Amniotic epithelial cell (primary cell): ENCODE measurements at places on chromosomes 2 and 18.
A peak's percentile ranks its signal among the peaks of the same experiment; 100 is the strongest.

DNA sequence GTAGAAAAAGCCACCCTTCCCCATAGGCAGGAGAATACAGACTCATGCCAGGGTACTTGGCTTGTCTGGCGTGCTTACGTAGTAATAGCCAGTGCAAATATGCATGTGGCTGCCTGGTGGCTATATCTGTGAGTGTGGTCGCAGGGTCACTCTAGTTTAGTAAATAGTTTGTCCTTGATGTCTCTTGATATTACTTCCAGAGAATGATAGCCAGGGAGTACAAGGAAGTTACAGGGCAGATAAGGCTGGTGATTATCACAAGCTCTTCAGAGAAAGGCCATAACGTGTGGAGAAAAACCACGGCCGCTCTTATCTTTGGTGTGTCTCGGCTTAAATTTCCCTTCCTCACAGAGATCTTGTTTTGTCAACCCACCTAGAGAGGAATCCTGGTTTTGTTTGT is 54.3 kb upstream of the SLC39A10 start:
- DNase-seq: no peak

- DNase-seq: peak; percentile 53
Measured at GRCh38 chr2:1546023-1546591, 132.8 kb downstream of the TPO start.

DNA sequence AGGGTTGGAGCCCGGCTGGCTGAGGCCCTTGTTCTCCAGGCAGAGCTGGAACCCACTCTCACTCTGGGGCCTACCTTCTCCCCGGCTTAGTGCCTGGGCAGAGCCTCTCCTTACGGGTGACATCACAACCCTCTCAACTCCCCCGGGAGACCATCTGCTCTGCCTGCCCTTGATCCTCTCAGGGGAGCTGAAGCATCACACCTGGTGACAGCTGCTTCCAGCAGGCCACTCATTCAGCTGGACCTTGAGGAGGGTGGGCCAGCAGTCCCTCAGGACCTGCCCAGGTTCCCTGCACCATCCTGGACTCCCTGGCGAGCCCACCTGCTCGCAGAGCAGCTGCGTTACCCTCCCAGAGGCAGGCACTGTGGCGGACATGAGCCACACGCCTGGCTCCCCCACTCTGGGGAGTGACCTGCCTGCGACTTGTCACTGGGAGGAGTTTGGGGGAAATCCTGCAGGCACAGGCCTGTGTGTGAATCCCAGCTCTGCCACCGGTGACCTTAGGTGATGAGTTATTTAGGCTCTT is 13.1 kb downstream of the HS6ST1 start:
- DNase-seq: peak; percentile 52

- DNase-seq: no peak
Measured at GRCh38 chr2:181483211-181483610, 26.0 kb downstream of the ITGA4 start.

- no peak for DNase-seq
Measured at GRCh38 chr2:223221139-223221835, 169.3 kb downstream of the KCNE4 start.

- DNase-seq: no peak
Measured at GRCh38 chr18:21393986-21394385, 152.0 kb downstream of the GREB1L start.

DNA sequence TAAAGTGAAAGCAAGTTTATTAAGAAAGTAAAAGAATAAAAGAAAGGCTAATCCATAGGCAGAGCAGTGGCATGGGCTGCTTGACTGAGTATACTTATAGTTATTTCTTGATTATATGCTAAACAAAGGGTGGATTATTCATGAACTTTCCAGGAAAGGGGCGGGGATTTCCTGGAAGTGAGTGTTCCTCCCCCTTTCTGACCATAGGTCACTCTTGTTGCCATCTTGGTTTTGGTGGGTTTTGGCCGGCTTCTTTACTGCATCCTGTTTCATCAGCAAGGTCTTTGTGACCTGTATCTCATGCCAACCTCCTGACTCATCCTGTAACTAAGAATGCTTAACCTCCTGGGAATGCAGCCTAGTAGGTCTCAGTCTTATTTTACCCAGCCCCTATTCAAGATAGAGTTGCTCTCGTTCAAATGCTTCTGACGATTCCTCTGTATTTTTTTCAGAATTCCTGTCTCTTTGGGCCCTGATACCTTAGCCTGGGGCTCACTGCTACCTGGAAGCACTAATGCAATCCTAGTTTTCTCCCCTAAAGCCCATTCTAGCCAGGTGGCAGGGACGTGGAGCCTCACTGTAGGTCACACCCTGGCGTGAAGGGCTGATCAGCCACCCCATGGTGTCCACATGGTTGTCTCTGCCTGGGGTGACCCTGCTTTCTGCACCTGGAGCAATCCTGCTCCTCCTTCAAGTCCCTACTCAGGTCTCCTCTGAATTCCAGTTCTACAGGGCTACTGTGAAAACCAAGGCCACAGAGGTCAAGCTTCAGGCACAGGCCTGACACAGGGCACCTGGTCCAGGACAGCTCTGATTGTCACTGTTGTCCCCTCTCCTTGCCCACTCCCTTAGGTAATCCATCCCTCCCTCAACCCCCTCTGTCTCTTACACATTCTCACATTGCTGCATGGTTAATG is 6.0 kb upstream of the SLC35F6 start:
- peak; percentile 98 for DNase-seq

- no peak for DNase-seq
Measured at GRCh38 chr2:215758691-215759090, 254.7 kb downstream of the MREG start.

- DNase-seq: no peak
Measured at GRCh38 chr18:53757328-53757727, 467.1 kb downstream of the MBD2 start.

- DNase-seq: no peak
Measured at GRCh38 chr2:36706021-36706876, 9.7 kb downstream of the VIT start.

DNA sequence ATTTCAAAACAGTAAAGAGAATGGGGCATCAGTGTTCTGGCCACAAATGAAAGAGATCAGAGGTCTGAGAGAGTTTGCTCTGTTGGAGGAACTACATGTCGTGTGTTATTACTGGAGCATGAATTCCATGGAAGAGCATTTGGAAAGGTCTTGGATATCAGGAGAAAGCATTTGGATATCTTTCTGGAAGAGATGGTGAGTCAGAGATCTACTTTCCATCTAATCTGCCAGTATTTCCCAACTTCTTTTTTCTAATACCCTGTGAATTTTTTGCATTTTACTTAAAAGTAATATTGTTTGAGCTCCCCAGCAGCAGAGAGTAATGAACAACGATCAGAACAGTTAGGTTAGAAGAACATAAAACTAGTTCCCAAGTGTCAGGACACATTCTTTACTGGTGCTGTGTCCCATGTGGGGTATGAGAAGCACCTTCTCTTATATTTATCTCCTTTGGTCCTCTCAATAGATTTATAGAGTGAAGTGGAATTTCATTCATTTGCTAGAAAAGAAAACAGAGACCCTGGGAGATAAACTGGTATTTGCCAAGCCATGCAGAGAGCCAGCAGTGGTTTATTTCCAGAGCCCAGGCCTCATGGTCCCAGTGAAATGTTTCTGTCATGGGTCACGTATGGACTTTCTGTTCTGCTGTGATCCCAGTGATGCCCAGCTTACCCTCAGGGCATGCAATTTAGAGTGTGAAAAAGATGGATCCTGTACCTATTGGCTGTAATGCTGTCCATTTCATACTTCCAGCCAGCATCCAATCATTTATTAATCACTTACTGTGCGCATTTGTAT is 130.8 kb upstream of the NT5C1B start:
- peak; percentile 73 for DNase-seq

DNA sequence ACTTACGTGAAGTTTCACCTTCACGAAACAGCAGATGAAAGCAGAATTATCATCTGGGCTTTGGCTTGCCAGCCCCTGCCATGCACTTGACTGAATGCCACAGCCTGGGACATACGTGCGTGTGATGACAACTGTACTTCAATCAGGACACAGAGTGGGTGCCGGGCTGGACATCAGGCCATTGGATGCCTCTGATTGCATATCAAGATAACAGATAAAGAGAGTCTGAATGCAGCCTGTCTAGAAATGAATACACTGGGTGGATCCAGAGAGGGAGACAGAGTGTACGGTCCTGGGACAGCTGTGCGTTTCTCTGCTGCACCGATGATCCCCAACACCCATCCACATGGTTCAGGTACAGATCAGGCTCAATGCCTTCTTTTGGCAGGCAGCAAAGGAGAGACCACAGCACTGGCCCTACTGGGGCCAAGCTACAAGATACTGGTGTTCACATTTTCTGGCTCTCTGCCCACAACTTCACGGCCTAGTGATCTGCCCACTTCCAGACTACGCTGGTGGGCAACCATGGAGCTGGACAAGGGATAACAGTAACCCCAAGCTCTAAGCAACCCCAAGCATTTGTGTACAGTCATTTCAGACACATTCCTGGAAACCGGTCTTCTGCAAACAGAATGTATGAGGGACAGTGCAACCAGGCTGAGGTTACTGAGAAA is 35.6 kb downstream of the FBLN7 start:
- no peak for DNase-seq

DNA sequence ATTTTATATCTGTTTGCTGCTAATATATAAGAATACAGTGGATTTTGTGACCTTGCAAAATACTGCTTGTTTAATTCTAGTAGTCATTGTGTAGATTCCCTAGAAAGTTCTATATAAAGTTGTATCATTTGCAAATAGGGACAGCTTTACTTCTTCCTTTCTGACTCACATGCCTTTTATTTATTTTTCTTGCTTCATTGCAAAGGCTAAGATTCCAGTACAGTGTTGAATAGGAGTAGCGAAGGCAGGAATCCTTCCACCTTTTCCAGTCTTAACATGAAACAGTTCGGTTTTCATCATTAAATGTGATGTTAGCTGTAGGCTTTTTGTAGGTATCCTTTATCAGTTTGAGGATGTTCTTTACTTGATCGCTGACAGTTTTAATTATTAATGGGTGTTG is 58.1 kb downstream of the DGKD start:
- no peak for DNase-seq

- DNase-seq: no peak
Measured at GRCh38 chr2:217047209-217047608, 187.3 kb upstream of the TNP1 start.

GRCh38 chr2:159912580-159912979 is 114.6 kb upstream of the CD302 start:
- no peak for DNase-seq

DNA sequence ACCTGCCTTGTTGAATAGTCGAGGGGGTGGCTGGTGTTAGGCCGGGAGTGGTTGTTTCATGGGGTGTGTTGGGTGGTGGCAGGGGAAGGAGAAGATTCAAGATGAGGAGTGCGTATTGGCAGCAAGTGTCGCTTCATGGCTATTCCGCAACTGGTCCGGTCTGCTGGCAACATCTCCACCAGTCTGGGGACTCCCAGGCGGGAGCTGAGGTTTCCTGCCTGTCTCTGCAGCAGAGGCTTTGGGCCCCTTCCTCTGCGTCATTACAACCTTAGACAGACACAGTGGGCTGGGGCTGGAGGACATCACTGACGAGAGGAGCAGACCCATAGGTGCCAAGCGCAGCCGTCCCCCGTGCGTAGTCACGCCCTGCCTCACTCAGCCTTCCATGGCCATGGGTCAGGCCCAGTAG is 64.0 kb upstream of the MCFD2 start:
- DNase-seq: no peak

- DNase-seq: peak; percentile 69
Measured at GRCh38 chr2:112092286-112093041, 37.4 kb downstream of the TMEM87B start.

- DNase-seq: peak; percentile 46
Measured at GRCh38 chr2:42464631-42465030, 29.2 kb downstream of the KCNG3 start.

GRCh38 chr2:86372641-86373502 is 35.4 kb upstream of the REEP1 start:
- peak; percentile 40 for DNase-seq

GRCh38 chr18:30271716-30272115 is 770.8 kb downstream of the DSC3 start:
- DNase-seq: no peak

DNA sequence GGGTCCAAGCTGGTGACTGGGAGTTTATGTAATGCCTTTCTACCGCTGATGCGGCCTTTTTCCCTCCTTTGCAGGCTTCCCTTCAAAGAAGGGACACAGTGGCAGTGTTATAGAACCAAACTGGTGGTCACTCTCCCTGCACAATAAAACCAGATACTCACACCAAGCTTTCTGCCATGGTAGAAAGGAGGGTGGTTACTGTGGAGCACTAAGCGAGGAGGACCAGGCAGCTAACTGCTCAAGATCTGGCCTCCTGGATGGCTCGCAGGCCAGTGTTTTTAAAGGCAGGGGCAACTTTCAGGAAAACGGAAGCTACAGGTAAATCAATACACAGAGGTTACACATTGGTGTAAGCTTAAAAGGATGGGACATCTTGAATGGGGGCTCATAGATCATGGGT is 89.4 kb downstream of the BIN1 start:
- DNase-seq: no peak

- DNase-seq: no peak
Measured at GRCh38 chr18:50281972-50282520, 723 bp upstream of the MBD1 start.

GRCh38 chr2:137992039-137992646 is 27.9 kb downstream of the HNMT start:
- no peak for DNase-seq

DNA sequence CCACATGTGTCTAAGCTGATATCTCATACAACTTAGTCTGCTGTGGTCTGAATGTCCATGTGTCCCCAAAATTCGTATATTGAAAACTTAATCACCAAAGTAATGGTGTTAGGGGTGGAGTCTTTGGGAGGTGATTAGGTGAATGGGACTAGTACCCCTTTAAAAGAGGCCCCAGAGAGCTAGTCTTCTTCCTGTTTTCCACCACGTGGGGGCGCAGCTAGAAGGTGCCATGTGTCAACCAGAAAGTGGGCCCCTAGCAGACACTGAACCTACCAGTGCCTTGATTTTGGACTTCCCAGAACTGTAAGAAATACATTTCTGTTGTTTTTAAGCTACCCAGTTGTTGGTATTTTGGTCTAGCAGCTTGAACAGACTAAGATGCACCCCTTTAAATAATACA is 86.6 kb downstream of the ASB1 start:
- peak; percentile 43 for DNase-seq

- DNase-seq: no peak
Measured at GRCh38 chr18:78757014-78757413, 222.6 kb upstream of the SALL3 start.

DNA sequence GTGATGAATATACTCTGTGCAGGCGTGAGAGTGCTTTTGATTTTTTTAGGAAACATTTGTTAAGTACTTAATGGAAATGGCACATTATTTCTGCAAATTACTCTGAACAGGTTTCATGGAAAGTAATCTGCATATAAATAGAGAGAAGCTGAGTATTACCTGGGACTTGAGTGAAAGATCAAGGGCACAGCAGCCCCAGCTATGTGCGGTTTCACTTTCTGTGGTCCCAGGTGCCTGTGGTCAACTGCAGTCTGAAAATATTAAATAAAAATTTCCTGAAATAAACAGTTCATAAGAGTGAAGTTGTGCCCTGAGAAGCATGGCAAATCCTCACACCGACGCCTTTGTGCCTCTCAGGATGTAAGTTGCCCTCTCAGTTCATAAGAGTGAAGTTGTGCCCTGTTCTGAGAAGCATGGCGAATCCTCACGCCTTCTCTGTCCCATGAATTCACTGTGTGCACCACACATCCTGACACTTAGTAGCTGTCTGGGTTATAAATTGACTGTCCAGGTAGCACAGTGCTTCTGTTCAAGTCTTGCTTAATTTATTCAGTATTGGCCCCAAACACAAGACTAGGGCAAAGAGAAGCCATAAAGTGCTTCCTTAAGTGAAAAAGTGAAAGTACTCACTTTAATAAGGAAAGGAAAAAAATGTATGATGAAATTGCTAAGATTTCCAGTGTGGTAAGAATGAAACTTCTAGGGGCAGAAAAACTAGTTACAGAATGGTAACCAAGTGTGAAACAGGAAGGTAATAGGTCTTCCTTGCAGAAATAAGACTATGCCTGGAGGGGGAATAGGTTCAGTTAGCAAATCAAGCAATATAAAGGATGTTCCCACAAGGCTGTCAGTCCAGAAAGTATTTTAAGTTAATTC is 4.3 kb upstream of the SNTG2 start:
- no peak for DNase-seq
